ENCODE measurements at places on chromosomes 2 and 18.

- DNase-seq = no peak
Observed at GRCh38 chr18:77105028-77105427, 27.6 kb downstream of the MBP start.

- no peak for DNase-seq
Observed at GRCh38 chr2:220473611-220474010, 846.2 kb downstream of the SLC4A3 start.

DNA sequence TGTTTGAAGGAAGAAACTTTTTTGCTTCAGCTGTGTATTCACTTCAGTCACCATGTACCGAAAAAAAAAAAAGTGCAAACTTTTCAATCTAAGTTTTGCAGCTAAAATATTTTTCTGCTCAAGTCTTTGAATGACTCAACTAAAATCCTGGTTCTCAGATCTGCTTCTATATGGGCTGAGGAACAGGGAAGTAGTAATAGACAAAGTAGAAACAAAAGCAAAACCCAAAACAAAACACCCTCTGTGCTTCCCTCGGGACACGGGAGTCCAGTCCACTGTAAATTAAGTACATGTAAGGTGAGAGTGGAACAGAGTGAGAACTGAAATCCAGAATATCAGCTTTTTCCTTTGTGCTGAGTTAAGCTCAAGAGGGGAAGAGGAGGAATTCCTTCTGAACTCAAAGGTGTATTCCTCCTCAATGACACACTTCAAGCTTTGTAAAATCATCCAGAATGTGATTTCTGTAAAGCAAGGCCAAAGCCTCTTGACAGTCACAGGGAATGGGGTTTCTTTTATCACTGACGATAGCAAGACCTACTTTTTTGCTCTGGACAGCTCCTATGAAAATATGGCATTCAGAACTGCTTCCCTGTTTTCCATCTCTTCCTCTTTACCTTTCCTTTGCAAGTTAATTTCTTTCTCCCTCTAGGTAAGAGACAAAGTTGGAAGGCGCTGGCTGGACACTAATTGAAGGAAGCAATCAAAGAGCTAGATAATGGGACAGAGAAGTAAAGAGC is 433.5 kb upstream of the MMADHC start:
- DNase-seq = no peak

DNA sequence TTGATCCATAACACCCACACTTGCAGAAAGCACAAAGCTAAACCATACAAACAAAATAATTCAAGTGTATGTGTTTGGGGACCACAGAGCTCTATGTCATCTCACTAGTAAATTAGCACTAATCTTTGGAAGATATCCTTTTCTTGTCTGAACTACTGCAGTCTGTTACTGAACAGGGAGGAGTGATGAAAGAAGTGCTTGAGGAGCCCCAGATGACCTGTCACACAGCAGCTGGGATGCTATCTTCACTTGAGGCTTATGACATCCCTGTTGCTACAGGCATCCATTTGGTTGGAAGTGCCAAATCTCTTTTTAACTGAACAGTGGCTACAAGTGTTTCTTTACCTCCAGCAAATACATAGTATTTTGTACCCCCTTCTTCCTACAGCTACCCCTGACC is 386.3 kb upstream of the CHAC2 start:
- no peak for DNase-seq

DNA sequence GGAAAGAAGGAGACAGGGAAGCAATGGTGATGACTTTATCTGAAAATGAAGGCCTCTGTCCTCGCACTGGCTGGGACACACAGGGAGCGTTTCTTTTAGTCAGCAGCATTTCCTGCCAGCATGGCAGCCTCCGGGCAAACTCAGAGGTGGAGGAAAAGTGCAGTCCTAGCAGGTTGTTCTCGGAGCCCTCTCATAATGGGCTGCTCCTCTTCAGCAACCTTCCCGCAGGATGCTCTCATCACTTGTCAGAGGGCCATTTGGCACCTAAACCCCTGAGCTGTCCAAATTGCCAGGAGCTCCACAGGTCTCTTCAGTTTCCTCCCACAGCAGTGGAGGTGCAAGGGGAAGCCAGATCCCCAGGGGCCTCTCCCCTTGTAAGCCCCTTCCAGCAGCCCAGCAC is 6.2 kb downstream of the STK39 start:
- DNase-seq = no peak
